ENCODE measurements at places on chromosomes 16 and 17.
A peak's percentile ranks its signal among the peaks of the same experiment; 100 is the strongest.

DNA sequence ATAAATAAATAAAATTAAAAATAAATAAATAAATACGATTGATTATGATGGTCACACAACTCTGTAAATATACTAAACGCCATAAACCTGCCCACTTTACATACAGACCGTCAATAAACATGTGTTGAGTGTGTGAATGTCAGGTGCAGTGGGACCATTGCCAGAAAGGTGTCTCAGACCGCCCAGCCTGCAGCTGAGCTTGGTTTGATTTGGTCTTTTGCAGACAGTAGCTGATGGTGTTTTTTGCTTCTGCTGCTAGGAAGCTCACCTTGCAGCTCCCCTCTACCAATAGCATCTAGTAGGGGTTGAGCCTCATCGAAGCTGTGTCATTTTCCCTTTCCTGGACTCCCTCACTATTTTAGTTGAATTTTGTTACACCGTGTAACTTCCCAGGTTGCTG lies 23.5 kb downstream of the UBALD1 start:
- no peak for DNase-seq

DNA sequence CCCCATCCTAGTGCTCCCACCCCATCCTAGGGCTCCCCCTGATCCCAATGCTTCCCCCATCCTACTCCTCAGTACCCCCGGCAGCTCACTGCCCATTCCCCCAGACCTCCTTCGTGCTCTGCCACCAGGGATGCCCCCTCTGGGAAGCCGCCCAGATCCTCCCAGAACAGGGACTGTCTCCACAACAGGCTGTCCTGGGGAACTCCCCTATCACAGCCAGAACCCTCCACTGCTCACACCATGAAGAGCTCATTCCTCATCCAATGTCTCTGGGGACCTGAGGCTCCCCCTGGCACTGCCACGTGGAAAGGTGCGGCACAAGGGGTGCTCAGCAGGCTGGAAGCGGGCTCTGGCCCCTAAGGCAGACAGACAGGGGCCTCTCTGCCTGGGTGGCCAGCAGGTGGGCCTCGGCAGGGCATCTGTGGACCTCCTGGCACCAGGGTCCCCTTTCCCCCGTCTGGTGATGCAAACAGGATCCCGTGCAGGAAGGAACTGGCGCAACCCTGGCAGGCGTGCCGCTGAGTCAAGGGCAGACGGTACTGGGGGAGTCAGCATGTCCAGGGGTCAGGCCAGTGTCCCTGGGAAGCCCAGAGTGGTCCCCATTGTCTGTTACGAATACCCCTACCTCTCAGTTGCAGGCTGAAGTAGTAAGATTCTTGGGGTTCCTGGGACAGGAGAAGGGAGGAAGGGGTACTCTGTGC lies 14.8 kb upstream of the PVALEF start:
- DNase-seq = no peak

DNA sequence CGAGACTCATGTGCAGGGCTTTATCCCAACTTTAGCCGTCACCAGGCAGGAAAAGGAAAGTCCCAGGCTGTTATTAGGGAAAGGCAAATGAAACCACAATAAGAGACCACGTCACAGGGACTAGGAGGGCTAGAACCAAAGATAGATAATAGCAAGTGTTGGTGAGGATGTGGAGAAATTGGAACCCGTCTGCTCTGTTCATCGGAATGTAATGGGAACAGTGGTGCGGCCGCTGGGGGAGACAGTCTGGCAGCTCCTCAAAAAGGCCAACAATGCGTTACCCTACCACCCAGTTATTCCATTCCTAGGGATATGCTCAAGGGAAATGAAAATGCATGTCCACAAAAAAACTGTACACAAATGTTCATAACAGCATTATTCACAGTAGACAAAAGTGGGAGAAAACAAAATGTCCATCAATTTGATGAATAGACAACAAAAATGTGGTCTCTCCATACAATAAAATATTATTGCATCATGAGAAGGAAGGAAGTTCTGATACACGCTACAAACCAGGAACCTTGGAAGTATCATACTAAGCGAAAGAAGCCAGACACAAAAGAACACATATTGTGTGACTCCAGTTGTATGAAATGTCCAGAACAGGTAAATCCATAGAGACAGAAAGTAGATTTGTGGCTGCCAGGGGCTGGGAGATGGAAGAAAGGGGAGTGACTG lies 19.5 kb upstream of the USP10 start:
- DNase-seq = no peak

- DNase-seq = no peak
These were observed 223.9 kb downstream of the TANC2 start for GRCh38 chr17:63189930-63190329.

DNA sequence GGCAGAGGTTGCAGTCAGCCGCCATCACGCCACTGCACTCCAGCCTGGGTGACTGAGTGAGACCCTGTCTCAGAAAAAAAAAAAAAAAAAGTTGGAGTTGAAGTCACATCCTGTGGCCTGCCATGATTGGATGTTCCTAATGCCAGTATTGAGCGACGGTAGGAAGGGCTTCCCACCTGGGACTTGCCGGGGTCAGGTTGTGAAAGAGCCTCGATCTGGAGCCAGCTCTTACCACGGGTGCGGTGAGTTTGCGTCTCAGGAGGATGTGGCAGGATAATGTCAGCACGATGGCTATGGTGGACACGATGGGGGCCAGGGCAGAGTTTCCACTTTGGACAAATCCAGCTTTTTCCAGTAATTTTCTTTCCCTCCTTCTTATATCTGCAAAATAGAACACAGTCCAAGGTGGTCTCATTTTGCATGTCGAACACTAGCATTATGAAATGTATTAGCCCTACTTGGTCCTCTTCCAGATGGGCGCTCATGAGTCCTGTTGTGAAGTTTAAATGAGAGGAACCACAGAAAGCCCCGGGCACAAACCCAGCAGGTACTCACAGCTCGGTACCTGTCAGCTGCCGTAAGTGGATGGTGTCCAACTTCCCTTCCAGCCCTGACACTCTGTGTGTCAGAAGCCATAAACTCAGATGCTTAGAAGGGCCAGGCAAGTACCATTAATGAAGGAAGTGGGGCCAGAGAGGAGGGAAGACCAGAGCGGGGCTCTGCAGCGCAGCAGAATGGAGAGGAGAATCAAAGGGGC lies 22.2 kb downstream of the ABCC12 start:
- no peak for DNase-seq

GRCh38 chr16:49021136-49021535 lies 260.5 kb downstream of the CBLN1 start:
- DNase-seq = no peak

GRCh38 chr17:44095647-44096496 lies 25.3 kb downstream of the G6PC3 start:
- peak; percentile 94 for DNase-seq

- DNase-seq = peak; percentile 18
These were observed 116.6 kb downstream of the ZNF18 start for GRCh38 chr17:11880714-11881113.

GRCh38 chr17:6018788-6019187 lies 51.4 kb upstream of the WSCD1 start:
- DNase-seq = no peak

DNA sequence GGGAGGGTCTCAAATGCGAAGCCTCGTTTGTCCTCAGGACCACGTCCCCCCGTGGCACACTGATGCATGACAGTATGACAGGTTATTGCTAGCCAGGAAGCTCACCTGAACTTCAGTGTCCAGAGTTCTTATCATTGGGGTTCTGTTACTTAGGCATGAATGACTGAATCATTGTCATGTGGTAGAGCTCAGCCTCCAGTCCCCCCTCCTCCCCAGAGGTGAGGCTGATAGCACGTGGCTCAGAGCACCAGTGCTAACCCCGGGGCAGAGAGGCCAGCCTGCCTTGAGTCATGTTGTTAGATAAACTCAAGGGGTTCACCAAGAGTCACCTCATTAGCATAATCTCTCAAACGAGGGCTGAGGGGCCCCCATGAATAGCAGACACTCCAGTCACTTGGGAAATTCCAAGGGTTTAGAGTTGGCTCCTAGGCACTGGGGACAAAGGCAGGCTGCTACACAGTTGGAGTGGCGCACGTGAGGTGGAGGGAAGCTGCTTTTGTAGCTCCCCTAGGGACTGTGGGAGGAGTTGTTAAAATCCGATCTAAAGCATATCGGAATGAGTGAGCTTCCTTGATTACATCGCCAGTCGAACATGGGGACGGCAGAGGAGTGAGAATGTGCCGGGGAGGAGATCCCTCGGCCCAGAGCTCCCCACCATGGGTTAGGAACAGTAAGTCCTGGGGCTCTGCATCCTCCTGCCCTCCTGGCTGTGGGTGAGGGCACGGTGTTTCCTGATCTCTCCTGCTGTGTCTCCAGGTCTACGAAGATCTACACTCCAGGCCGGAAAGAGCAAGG lies 18.2 kb downstream of the DHX38 start:
- peak; percentile 55 for DNase-seq

DNA sequence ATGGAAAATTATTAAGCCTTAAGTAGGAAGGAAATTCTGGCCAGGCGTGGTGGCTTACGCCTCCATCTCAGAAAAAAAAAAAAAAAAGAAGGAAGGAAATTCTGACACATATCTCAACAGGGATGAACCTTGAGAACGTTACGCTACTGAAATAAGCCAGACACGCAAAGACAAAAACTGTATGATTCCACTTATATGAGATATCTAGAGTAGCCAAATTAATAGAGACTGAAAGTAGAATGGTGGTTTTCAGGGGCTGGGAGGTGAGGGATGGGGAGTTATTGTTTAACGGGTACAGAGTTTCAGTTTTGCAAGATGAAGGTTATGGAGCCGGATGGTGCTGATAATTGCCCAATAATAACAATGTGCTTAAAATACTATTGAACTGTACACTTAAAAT lies 16.2 kb upstream of the HNF1B start:
- no peak for DNase-seq

DNA sequence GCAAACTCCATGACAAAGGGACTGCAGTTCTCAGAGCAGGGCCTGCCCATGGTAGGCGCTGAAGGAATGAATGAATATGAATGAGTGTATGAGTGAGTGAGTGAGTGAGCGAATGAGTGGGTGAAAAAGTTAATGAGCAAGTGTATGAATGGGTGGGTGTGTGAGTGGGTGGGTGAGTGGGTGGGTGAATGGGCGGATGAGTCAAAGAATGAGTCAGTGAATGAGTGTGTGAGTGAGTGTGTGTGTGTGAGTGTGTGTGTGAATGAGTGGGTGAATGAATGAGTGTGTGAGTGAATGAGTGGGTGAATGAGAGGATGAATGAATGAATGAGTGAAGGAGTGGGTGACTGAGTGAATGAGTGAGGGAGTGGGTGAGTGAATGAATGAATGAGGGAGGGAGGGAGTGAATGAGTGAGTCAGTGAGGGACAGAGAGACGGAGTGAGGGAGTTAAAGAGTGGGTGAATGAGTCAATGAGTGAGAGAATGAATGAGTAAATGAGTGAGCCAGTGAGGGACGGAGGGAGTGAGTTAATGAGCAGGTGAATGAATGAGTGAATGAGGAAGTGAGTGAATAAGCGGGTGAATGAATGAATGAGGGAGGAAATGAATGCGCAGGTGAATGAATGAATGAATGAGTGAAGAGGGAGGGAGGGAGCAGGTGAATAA lies 11.1 kb upstream of the CHMP6 start:
- no peak for DNase-seq

- peak; percentile 70 for DNase-seq
These were observed 2.9 kb upstream of the SYT17 start for GRCh38 chr16:19165101-19165500.

DNA sequence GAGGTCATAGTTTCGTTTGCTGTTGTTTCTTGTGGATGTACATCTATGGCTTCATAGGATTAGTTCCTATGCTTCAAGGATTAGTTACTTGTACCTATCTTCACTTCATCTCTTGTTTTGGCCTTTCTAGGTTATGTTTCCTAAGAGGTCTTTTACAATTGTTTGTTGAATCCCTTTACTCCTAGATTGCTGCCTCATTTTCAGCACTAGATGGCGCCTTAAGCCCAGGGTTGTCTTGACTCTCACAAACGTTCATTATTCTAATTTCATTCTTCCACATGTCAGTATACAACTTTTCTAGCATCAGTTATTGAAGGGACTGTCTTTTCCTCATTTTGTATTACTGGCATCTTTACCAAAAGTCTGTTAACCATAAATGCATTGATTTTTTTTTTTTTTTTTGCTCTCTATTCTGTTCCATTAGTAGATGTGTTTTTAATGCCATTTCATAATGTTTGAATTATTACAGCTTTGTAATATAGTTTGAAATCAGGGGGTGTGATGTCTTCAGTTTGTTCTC lies 45.0 kb upstream of the NACA2 start:
- peak; percentile 13 for DNase-seq

- peak; percentile 26 for DNase-seq
These were observed 165.4 kb downstream of the AIPL1 start for GRCh38 chr17:6269478-6269877.

GRCh38 chr16:81279392-81279791 lies 35.4 kb upstream of the GAN start:
- no peak for DNase-seq

GRCh38 chr17:35046740-35047283 lies 16.7 kb downstream of the RFFL start:
- DNase-seq = no peak

- DNase-seq = no peak
These were observed 29.1 kb upstream of the EIF1 start for GRCh38 chr17:41659427-41660212.

DNA sequence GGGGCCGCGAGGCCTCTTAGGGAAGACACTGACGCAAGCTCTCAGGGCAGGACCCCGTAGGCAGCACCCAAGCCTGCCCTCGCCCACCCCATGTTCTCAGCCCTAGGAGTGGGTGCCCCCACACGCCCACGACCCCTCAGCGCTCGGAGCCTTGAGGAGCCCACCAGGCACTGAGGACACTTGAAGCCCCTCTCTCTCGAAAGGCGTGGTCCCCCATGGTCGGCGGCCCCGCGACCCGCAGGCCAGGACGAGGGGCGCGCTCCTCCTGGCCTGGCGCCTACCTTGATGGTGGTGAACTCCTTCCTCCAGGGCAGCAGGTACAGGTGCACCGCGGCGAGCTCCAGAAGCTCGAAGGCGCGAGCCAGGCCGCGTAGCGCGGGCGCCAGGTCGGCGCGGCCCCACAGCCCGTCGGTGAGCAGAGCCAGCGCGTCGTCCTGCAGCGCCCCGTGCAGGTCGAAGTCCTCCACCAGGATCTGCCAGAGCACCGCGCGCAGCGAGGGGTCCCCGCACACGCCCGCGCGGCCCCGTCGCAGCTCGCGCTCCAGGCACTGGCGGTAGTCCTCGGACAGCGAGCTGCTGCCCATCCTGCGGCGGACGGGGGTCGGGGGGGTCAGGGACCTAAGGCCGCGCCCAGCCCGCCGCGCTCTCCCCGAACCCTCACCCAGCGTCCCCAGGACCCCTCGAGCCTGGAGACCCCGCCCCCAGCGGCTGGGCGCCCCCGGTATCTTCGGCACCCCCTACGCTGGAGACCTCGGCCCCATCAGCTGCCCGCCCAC lies 668 bp downstream of the SPATA2L start:
- peak; percentile 71 for DNase-seq

DNA sequence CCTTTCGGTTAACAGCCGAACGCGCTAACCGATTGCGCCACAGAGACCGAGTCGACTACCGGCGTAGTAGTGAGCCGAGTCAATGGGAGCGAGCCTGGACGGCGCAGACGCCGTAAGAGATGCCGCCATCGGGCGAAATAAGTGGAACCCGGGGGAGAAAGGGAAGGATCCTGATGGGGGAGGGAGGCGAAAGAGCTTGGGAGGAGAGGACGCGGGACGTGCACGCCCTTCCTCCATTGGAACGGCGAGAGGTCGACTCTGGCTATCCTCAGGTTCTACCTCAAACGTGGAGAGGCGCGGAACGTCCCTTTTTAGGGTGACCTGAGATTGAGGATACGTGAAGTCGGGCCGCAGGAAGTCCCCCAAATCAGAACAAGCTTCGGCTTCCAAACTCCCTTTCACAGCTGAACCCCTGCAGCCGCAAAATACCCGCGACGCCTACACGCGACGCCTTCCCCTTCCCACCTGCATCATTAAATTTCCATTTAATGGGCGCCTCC lies 683 bp upstream of the PSMB3 start:
- peak; percentile 92 for DNase-seq
